ENCODE measurements at places on chromosomes 2 and 18.

- DNase-seq: peak; percentile 46
These were observed 77.2 kb upstream of the NDUFV2 start for GRCh38 chr18:9025091-9025838.

DNA sequence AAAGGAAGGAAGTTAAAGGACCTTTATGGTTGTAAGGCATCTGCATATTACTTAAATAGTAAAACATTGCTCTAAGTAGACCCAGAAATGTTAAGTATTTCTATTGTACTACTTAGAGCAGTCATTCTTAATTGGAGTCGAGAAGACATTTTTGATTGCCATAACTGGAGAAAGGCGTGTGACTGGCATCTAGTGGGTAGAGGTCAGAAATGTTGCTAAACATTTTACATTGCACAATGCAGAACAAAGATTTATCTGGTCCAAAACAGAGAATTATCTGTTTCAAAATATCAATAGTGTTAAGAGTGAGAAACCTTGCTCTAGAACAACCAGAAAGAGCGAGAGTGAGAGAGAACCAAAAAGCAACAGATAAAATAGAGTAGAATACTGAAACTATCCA is 23.3 kb upstream of the ROCK1 start:
- DNase-seq: no peak

- no peak for DNase-seq
These were observed 363.6 kb upstream of the HS6ST1 start for GRCh38 chr2:128682266-128682665.

DNA sequence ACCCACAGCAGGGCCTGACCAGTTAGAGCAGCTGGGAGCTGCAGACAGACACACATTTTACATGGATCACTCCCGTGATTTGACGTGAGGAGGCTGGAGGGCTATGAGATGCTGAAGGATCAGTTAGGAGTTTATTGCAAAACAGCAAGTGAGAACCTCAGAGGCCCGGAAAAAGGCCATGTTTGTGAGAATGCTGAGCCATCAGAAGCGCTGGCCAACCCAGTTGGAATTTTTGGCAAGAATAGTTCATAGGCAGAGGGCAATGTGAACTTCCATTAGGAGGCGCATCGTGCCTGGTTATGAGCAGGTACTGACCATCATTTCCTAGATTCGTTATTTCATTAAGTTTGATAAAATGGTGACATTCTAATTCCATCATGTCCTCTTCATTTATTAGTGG is 23.3 kb upstream of the LMAN1 start:
- DNase-seq: no peak

DNA sequence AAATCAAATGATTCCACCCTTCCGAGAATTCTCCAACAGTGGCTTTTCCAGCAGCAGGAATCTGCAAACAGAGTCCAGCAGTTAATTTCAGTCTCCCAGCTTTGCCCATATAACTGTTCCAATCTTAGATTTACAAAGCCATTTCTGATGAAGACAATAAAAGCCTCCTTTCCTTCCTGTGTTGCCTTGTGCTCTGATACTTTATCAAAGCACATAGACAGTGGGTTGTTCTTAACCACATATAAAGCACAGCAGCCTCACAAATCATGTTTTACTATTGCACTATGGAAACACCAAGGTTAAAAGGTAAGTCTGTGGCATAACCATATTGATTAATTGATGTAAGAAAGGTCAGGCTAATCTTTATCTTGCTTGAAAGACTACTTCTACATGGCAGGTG is 89.8 kb upstream of the MMADHC start:
- no peak for DNase-seq

GRCh38 chr18:63936932-63937393 is 12.1 kb upstream of the HMSD start:
- DNase-seq: no peak

DNA sequence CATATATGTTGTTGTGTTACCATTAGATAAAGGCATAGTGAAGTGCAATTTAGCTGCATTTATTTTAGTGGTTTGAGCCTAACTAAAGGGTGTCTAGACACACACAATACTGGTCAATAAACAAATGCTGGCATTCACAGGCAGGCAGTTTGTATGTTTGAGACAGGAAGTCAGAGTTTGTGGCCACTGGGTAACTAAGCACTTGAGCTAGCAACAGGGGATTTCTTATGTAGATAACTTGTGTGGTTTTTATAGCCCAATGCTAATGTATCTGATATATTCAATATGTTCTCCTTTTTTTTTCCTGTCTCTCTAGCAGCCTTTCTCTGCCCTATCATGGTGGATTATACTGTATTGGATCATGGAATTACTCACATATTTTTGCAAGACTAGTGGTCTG is 38.1 kb downstream of the LRRTM4 start:
- no peak for DNase-seq

- DNase-seq: no peak
These were observed 20.5 kb downstream of the USP40 start for GRCh38 chr2:233546101-233546500.

- no peak for DNase-seq
These were observed 75.4 kb upstream of the ZEB2 start for GRCh38 chr2:144595279-144595678.

All from NCI-H82 (cell line).